Globus pallidus (tissue), 1 donor: ENCODE measurements at places on chromosomes 7 and 10.
A peak's percentile ranks its signal among the peaks of the same experiment; 100 is the strongest.

- DNase-seq = no peak
Observed at GRCh38 chr7:150322114-150322832, 882 bp upstream of the LRRC61 start.

DNA sequence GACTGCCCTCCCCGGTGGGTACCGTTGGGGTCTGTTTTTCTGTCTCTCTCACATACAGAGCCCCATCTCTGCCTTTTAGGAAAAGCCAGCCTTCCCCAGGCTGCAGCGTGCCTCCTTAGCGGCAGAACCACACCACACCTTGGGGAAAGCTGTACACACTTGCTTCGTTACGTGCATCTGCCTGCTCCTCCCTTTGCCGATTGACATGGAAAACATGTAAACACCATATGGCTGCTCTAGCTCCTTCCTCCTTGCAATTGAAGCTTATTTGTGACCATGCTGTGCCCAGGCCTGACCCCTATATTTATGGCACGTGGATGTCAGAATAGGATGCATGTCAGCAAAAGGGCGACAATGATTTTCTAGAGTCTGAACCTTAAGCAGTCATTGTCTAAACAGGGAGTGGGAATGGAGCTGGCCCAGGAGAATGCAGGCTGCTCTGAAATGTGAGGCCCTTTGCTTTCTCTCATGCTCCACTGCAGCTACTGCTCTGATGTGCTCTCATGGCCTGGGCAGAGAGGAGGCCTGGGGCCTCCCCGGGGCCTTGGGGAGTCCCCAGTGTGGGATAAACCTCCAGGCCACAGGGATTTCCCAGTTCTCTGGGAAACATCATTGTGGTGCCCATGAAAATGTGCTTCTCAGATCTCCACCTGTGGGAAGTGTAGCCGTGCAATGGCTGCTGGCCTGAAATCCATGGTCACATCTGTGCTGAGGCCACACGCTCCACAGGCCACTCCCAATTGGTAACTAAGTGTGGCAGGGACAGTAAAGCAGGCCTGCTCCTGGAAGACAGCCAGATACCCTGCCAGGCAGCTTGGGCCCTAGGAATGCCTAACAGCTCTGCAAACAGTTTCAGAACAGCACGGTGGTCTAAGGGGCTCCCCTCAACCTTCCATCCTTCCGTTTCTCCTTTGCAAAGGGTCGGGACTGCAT is 18.6 kb downstream of the PDE6C start:
- DNase-seq = no peak

DNA sequence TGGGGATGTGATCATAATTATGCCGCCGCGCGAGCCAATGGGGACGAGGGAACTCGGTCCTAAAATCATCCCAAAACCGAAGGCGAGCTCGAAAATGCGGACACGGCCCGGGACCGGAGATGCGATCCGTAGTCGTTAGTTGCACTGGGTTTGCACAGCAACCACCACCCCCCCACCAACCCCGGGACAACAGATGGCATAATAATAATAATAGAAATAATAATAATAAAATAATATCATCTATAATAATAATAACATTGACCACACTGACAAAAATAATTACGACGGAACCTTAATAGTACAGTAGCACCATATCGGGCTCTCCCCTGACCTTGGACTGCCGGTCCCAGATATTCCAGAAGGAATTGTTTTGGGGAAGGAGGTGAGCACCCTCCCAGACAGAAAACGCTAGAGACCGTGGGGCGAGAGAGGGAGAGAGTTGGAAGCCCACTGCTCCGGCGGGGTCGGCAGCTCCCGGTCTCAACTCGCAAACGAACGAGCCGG is 1.1 kb upstream of the EMX2 start:
- DNase-seq = no peak

DNA sequence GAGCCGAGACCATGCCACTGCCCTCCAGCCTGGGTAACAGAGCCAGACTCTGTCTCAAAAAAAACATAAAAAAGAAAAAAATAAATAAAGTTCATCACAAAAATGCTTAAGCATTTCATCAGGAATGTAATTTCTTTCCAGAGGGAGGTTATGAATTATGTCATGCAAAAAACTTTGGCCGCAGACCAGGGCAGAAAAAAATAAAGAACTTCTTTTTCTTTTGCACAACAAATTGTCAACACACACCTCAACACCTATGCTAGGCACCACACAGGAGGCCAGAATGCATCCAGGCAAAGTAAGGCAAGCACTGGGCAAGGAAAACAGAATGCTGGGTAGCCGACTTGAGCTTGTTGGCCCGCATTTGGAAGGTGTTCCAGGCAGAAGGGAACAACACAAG is 3.9 kb downstream of the C10orf62 start:
- DNase-seq = no peak

- no peak for DNase-seq
Observed at GRCh38 chr7:30813466-30813865, 42.2 kb downstream of the MINDY4 start.

DNA sequence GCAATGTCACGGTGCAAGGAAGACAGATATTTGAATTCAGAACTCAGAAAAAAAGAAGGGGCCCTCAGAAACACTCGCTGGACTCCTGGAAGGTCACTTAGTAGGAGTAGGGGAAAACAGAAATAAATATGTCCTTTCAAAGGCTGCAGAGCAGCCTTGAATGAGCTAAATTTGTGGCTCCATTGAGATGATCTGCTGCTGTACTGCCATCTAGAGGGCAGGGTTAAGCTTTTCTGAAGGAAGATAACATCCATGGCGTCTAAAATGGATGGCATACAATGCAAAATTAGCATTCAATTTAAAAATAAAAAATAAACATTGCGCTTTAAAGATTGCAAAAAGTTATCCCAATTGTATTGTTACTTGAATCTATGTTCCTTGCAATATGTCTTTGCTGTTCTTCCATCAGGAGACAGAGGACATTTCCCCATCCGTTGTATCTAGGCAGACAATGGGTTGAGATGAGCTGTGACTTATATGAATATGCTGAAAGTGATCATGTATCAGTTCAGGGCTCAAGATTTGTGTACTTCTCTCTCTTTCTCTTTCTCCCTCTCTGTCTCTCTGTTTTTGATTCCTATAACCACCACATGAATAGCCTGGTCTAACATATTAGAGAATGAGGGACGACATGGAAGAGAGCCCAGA is 642.2 kb downstream of the SH2D4B start:
- DNase-seq = peak; percentile 15

DNA sequence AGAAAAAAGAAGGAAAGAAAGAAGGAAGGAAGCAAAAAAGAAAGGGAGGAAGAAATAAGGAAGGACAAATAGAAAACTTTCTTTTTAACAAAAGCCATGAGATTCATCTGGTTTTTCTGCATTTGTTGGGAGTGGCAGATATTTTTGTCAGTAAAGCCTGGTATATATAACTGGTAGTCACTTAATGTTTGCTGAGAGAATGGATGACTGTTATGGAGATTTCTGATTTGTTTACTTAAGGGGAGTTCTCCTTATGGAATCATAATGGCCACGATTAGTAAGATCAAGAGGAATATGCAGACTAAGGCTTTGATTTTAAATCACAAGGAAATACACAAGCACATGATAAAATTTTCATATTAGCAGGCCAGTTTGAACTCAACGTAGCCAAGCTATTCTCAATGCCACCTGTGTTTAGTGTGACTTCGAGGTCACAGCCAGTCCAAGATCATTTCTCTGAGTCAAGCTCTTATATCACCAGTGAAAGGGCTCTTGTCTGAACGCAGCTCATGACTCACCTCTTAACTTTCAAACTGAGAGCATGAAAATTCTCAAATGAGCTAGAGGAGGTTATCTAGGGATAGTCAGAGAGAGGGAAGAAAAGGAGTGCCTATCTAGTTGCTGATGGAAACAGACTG is 445.1 kb upstream of the ZMIZ1 start:
- no peak for DNase-seq

DNA sequence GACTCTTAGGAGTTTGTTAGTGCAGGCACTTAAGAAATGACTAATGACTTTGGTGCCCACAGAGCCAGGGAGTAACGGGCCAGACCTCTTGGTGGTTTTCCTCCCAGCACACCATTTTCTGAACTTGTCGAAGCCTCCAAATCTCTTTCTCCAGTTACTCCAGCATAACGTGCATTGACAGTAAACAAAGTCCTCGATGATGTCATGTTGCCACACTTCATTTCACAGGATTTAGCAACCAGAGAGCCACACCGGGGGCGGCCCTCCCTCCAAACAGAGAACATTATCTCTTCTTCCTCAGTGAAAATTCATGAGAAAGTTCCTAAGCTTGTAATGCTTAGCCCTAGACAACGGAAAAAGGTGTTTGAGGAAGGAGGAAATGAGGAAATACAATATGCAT is 4.0 kb upstream of the SVOPL start:
- no peak for DNase-seq

DNA sequence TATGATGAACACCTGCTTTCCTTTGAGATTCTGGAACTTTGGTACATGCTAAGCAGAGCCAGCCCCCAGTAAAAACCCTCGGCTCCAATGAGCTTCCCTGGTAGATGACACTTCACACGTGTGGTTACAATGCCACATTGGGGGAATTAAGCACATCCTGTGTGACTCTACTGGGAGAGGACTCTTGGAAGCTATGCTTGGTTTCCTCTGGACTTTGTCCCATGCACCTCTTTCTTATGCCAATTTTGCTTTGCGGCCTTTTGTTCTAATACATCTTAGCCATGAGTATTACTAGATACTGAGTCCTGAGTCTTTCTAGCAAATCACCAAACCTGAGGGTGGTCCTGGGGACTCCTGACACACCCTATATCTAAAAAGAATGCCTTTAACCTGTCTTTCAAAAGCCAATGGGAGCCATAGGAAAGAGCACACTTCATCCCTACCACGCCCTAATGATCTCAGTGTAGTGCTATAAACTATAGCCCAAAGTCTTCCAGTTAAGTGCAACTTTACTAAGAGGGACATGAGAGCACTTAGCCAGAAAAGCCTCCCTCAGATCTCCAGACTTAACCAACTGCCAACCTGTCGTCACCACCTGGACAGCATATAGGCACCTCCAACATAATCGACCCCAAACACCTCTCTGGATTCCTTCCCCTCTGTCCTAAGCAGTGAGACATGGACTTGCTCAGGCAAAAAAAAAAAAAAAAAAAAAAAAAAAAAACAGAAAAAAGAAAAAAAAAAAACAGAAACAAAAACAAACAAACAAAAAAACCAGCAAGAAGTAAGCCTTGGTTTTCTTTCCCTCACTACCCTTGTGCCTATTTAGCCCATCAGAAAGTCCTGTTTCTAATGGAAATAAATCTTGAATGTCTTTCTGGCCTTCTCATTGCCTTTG is 37.4 kb downstream of the CCDC6 start:
- no peak for DNase-seq

DNA sequence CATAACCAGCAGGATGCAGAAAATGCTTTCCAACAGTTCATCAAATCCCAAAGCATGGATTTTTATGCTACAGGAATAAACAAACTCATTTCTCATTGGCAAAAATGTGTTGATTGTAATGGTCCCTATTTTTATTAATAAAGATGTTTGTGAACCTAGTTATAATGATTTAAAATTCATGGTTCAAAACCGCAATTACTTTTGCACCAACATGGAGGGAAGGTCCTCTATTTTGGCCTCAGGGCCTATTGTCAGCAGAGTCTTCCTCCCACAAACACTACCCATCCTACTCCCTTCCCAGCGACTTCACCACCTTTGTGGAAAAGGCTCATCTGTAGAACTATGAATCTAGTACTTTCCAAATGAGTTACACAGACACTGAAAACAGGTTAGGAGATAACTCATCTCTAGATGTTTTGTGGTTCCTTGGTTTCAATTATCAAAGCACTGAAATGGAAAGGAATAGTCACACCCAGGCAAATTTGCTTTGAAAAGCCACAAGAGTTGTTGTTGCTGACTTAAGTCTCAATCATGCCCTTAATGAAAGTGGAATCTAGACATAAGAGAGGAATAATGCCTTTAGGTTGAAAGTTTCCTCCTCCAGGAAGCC is 59.4 kb upstream of the FRMD4A start:
- DNase-seq = no peak

DNA sequence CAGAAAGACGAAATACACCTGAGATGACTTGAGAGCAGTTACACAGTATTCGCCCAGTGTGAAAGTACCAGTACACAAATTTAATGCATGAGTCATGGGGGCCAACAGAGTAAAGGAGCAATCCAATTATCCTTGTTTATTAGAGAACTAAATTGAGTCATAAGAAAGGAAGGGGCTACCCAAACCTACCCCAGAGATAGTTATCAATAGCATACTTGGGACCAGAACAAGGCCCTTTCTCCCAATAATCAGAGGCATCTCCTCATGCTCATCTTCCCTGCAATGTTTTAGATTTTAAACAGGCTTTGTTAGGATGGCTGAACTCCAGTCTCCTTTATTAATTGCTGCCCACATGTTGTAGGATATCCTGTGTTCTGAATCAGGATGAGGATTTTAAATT is 239.7 kb upstream of the LRGUK start:
- DNase-seq = no peak

DNA sequence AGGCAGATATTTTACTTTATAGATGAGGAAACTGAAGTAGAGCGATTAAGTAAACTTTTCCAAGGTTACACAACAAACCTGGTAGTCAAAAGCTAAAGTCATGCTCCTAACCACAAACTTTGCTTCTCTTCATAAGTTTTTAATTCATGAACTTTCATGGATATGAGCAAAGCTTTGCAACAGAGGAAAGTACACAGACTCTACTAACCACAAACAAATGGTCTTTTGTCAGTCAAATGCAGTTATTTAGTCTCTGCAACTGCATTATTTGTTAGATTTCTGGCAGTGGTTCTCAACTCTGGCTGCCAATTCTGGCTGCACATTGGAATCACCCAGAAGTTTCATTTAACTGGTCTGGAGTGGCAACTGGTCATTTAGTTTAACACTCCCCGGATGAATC is 140.6 kb upstream of the TMEM168 start:
- peak; percentile 81 for DNase-seq

DNA sequence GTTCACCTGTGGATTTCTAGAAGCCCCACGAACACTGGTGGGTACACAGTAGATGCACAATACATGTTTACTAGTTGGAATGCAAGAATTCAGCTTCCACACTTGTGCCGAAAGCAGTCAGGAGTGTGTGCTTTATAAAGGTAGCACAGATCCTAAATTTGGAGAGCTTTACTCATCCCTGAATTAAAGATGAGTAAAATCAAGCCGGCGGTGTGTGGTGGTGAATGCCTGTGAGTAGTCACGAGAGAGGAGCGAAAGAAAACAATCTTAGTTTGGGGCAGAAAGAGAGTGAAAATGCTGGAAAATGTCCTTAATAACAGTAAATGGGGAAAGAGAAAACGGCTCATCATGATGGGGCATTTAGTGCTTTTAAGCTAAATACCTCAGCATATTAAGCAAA is 13.6 kb upstream of the ENO4 start:
- DNase-seq = no peak

DNA sequence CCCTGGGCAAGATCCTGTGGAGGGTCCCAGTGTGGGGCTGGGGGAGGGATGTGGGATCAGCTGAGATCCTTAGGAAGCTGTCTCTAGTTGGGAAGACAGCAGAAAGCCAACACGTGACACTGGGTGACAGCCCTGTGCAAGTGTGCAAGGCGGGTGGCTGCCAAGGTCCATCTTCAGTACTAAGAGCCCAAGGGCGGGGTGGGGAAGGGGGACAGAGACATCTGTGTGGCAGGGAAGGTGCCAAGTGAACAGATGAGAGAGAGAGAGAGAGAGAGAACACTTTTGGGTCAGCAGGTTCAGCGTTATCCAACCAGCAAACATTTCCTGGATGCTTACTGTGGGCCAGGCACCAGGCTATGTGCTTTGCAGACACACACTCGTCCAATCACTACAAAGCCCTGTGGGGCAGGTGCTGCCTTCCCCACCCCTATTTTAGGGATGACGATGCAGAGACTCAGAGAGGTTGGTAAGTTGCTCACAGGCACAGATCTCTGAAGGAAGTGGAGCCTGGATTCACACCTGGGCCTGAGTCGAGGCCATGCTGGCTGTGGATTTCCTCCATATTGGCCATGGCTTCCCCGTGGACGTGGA is 135.7 kb downstream of the GRK5 start:
- DNase-seq = no peak
